ENCODE measurements at places on chromosomes 1 and 21. TPM values are rescaled to one million over a fixed set of nuclear protein-coding genes. Genes with fewer than 3 reads are reported as not detected.

Gene LY9
- 70.9 TPM for total RNA-seq

- no peaks in the 10 kb centered on the region for H3K27me3 ChIP-seq
- no peaks in the 10 kb centered on the region for H3K36me3 ChIP-seq
- DNase-seq, result no peak
- no peak overlapping the region for H3K27ac ChIP-seq
Measured at GRCh38 chr1:219771080-219771479, 157.3 kb downstream of the SLC30A10 start.

DNA sequence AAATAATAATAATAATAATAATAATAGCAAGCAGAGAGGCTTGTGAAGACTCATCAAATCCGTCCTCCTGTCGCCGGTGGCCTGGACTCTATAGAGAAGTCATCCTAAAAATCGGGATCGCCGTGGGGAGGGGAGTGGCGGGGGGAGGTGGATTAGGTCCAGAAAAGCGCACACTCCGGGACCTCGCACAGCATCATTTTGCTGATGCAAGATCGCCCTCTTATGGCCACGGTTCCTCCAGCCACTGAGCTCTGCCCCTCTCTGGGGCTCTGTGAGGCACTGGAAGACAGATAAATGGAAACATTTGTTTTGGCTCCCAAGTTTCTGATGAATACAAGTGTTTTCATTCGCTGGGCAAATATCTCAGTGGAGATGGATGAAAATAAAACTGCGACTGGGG, 612.0 kb downstream of the MATN1 start:
- DNase-seq, result no peak
- peaks cover 4% of the 10 kb centered on the region for H3K4me1 ChIP-seq
- H3K36me3 ChIP-seq, result no peaks in the 10 kb centered on the region
- no peak overlapping the region for H3K27ac ChIP-seq
- peaks cover 30% of the 10 kb centered on the region for H3K27me3 ChIP-seq
- no peak overlapping the region for H3K4me3 ChIP-seq

Gene RNF186
- total RNA-seq, result not detected

GRCh38 chr1:60229821-60230220, 156.3 kb upstream of the C1orf87 start:
- no peak overlapping the region for H3K4me3 ChIP-seq
- H3K4me1 ChIP-seq, result no peaks in the 10 kb centered on the region
- H3K27ac ChIP-seq, result no peak overlapping the region

Gene ARHGEF16
- not detected for total RNA-seq

All from activated naive CD8-positive, alpha-beta T cell treated with anti-CD3 and anti-CD28 coated beads, Interleukin-2, amount 10 ng/mL, durations not matched to agents 7 days and 5 days (primary cell).